ENCODE measurements at places on chromosomes 11 and 22.
A peak's percentile ranks its signal among the peaks of the same experiment; 100 is the strongest.

DNA sequence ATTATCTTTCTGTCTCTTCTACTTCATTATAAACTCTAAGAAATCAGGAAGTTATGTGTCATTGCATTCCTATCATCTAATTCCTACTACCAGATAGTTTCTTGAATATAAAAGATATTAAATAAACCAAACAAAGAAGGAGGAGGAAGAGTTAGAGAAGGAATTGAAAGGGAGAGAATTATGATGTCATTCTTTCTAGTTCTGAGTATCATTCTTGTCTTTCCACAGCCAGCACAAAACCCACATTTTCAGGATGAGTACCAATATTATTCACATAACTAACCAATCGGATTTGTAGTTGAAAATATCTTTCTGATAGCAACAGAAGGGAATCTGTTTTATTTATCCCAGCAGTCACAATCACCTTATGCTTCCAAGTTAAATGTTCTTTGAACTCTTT, 13.3 kb downstream of the MS4A13 start:
- no peak for DNase-seq

DNA sequence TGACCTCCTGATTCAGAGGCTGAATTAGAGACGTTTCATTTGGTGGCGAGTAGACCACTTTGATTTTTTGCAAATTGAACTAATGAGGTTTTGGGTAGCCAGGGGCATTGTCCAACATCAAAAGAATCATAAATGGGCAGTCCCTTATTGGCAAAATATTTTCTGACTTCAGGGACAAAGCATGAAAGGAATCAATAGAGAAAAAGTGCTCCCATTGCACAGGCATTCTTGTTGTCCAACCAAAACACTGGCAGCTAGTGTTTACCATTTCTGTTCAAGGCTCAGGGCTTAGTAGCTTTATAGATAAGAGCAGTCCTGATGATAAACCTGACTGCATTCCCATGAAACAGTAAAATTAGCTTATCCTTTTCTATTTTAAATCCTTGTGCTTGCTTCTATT, 6.4 kb upstream of the CARD16 start:
- no peak for DNase-seq

GRCh38 chr11:10777806-10778205, 26.8 kb downstream of the CTR9 start:
- no peak for DNase-seq

DNA sequence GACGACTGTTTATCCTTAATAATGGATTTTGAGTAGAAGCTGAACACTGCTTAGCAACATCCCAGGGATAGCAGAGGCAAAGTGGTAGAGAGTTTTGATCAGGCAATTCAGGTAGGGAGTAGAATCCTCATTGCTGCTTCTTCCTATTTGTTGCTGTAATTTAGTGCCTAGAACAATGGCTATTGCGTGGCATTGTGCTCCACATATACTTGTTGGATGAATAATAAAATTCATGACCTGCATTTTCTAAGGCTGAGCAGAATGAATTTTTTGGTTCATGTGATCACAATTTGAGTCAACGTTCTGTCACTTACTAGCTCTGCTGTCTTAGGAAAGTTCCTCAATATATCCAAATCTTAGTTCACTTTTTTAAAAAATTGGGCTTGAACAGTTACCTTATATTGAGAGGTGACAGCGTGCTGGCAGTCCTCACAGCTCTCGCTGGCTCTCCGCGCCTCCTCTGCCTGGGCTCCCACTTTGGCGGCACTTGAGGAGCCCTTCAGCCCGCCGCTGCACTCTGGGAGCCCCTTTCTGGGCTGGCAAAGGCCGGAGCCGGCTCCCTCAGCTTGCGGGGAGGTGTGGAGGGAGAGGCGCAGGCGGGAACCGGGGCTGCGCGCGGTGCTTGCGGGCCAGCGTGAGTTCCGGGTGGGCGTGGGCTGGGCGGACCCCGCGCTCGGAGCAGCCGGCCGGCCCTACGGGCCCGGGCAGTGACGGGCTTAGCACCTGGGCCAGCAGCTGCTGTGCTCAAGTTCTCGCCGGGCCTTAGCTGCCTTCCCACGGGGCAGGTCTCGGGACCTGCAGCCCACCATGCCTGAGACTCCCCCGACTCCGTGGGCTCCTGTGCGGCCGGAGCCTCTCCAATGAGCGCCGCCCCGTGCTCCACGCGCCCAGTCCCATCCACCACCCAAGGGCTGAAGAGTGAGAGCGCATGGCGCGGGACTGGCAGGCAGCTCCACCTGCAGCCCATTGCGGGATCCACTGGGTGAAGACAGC, 350.6 kb downstream of the ETS1 start:
- no peak for DNase-seq

DNA sequence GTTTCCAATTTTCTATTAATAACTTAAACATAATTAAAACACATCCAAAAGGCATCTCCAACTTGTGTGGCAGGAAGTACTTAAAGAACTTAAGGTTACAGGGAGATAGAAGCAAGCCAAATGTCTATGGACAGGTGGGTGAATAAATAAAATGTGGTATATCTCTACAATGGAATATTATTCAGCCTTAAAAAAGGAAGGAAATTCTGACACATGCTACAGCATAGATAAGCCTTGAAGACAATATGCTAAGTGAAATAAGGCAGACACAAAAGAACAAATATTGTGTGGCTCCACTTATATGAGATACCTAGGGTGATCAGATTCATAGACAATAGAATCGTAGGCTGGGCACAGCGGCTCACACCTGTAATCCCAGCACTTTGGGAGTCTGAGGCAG, 109.6 kb downstream of the WT1 start:
- no peak for DNase-seq

DNA sequence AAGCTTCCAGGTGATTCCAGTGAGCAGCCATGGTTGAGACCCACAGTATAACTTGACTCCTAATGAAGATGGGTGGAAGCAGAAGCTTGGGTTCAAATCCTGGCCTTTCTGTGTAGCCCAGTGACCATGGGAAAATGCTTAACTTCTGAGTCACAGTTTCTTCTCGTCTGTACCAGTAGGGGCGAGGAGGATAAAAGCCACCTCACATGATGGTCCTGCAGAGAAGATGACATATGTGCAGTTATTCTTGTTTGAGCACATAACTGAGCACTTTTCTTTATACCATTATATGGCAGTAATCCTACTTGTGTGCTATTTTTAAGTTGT, 4.9 kb downstream of the TMEM109 start:
- DNase-seq, result peak; percentile 27

DNA sequence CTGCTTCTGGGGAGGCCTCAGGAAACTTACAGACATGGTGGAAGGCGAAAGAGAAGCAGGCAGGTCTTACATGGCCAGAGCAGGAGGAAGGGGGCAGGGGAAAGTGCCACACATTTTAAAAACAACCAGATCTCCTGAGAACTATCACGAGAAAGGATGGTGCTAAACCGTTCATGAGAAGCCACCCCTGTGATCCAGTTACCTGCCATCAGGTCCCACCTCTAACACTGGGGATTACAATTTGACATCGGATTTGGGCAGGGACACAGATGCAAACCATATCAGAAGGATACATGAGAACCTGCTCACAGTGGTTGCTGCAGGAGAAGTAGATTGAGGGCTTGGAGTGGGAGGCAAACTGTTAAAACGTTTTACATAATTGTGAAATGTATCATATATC, 152.2 kb downstream of the ADAMTS15 start:
- no peak for DNase-seq

GRCh38 chr11:22798901-22799300, 30.7 kb downstream of the SVIP start:
- no peak for DNase-seq

- no peak for DNase-seq
Measured at GRCh38 chr11:70097783-70098563, 19.9 kb downstream of the ANO1 start.

DNA sequence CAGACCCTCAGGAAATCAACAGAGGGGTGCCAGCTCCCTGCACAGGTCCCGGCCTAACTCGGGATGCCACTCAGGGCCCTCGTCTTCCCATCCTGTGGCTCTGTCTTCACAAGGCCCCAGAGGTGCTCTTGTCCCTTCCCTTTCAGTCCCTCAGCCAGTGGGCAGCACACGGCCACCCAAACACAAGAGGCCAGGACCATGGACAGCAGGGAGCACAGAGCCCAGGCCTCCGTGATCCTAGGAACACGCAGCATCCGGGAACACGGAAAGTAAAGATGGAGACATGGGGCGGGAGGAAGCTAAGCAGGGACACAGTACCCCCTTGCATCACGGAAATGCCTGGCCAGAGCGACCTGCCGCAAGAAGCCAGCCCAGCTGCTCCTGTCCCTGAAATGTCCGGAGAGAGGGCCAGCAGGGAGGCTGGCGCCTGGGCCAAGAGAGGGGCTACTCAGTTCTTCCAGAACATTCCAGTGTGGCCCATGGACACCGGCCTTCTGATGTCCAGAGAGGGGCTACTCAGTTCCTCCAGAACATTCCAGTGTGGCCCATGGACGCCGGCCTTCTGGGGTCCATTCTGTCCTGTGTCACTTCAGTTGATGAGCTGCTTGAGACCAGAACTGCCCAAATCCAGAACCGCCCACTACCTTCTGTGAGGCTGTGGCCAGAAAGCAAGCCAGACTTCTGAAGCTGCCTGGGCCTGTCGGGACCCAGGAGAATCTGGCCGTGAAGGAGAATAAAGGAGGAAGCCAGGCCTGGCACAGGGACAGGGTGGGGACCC, 274.0 kb downstream of the BRD1 start:
- no peak for DNase-seq

GRCh38 chr11:62413060-62413696, 5.7 kb upstream of the SCGB1A1 start:
- no peak for DNase-seq

GRCh38 chr11:45959851-45960250, 37.4 kb downstream of the LARGE2 start:
- DNase-seq, result peak; percentile 80

DNA sequence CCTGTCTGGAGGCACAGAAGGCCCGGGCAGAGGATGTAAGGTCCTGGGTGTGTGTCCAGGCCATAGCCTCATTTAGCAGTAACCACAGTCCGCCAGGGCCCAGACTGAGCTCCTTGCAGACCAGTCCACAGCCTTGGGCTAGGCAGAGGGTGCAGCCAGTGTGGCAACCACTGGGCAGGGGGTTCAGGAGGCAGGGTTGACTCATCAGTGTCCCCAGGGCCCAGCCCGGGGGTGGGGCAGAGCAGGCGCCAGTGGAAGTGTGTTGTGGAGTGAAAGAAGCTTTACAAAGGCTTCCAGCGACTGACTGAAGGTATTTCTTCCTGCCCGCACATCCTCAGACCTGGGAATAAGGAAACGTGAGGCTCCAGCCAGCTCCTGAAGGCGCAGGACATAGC, 27.7 kb upstream of the WNT11 start:
- no peak for DNase-seq

GRCh38 chr22:19635644-19636043, 78.7 kb upstream of the SEPTIN5 start:
- DNase-seq, result no peak

- DNase-seq, result no peak
Measured at GRCh38 chr22:20805972-20806471, 32.1 kb downstream of the SERPIND1 start.

DNA sequence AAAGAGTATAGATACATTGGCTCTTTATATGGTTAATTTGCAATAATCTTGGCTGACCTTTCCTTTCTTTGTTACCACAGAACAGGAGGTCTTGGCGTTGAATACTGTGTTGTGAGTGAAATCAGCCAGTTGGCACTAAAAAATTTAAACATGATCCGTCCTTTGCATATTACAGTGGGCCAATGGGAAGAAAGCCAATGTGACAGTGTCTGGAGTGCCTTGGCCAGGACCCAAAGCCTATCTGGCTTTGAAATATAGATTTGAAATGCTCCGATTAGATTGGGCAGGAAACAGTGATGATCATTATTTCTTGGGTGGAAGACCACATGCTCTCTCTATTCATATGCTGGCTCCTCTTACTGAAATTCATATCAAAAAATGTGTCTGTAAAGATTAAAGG, 339.6 kb upstream of the ANO3 start:
- DNase-seq, result peak; percentile 8

- no peak for DNase-seq
Measured at GRCh38 chr11:45603946-45604682, 61.3 kb downstream of the CHST1 start.

- DNase-seq, result no peak
Measured at GRCh38 chr11:122714004-122714403, 58.5 kb downstream of the UBASH3B start.
